ENCODE measurements at places on chromosomes 3 and 15.

DNA sequence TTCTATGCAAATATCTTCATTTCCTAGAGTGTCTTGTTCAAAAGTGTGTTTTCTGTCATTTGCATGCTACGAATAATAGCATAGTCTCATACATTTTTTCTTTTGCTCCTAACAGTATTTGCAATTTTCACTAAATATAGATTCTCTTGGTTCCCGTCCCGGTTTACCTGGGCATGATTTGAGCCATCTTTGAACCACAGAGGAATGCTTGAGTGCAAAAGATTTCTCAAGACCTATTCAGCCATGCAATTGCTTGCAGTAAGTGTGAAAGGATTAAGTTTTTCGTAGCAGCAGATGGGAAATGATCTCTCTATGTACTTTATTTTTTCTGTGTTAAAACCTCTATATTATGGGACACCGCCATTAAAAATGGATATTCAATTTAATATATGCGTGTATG is 733.0 kb downstream of the ZPLD1 start:
- no peak for DNase-seq

DNA sequence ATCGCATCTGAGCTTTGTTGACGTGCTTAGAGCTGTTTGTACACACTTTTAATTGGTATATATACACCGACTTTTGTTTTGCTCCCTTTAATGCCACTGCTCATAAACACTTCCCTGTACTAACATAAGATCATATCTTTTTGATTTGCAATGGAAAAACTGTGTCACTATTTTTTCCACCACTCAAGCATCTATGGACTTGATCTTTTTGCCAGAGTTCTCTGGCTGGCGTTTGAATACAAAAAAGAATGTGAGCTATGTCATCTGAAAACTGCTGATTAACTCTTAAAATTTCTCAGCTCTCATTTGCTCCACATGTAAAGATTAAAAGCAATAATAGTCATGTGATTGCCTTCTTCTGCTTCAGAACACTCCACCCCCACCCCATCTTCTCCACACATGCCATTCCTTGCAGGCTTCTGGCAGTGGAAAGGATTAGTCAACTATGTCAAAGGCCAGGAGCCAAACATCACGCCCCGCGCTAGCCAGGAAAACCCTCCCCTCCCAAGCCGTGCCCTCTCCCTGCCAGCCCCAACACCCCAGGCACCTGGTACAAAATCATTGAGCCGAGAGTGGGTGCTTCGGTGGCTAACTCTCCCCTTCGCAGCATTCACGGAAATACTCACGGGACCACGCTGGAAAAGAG is 123.4 kb upstream of the MEF2A start:
- DNase-seq, result no peak

DNA sequence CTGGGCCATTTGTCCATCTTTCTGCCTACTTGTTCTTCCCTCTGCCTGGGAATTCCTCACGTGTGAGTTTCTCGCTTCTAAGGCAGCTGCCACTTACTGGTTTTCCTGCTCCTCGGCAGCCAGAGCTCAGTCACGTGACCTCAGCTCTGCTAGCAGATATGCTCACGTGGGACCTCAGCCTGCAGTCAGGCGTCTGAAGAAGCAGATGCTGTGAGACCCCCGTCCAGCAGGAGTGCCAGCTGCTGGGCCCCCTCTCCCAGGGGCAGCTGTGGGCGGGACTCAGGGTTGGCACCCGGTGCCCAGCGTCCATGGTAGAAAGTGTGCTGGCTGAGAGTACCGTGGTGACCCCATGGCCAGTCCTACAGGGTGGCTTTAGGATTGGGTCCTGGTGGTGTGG is 161.3 kb upstream of the TLE3 start:
- DNase-seq, result peak; percentile 73

DNA sequence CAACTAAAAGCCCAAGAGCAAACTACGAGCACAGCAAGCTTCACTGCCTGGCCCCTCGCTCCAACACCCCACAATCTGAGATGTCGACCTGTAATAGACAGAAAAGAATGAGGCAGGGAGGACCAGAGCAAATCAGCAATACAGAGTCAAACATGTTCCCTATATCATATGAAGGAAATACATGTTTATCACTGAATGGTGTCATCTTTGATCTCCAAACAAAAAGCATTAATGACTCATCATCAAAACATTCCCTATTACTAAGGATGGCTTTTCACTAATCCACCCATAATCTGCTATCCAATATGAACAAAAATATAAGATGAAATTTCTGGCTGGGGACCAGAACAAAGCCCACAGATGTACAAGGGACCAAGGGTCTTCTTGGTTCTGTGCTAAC is 34.7 kb downstream of the MYO5A start:
- DNase-seq, result no peak

All from NB4 (cell line).